ENCODE measurements at places on chromosomes 7 and 10.

- DNase-seq = no peak
Measured at GRCh38 chr7:1301882-1302251, 69.2 kb downstream of the UNCX start.

GRCh38 chr7:135716677-135717238 is 11.2 kb downstream of the SLC13A4 start:
- no peak for DNase-seq

DNA sequence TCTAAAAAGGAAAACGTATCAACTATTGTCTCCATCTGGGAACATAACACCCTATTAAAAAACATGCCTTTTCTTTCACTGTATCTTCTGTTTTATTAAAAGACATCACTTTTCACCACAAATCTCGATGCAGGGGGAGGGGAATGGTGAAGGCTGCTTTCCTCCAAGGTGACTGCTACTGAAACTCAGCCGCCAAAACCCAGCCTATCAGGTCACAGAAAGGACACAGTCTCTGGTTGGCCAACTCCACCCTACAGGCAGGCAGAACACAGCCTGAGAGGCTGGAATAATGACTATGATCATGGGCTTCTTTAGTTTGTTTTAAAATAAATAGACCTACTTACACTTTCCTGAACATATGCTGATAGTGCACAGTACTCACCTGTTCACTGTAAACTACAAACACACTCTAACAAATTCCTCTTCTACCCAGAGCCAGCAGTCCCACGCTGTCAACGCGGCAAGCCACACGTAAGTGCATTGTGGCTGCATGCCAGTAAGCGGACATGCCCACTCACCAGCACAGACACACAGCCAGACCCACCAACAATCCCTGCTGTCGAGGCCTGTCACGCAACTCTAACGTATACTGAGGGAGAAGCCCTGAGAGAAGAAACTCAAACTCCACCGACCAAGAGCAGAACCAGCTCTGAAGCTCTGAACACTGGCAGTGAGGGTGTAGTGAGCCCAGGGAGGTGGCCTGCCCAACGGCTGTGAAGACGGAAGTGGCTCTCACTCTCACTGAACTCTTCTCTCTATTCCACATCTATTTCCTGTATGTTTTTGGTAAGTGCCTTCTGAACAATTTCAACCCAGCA is 41.8 kb downstream of the NCAPG2 start:
- no peak for DNase-seq

GRCh38 chr7:140506788-140507464 is 27.6 kb upstream of the MKRN1 start:
- no peak for DNase-seq

DNA sequence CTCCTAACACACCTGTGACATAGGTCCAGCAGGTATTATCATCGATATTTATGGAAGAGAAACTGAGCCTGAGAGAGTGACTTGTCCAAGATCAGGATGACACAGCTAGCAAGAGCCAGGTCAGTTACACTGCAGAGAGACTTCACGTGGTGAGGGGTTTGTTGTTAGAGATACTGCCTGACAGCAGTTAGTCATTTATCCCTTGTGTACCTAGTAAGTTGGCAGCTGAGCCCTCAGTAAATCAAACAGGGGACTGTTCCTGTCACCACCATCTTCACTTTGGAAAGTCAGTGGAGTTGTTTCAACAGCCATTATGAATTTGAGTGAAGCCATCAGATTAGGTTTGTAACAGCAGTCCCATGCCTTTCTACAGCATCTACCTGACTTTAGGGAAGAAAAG is 87.5 kb upstream of the GATA3 start:
- DNase-seq = no peak

DNA sequence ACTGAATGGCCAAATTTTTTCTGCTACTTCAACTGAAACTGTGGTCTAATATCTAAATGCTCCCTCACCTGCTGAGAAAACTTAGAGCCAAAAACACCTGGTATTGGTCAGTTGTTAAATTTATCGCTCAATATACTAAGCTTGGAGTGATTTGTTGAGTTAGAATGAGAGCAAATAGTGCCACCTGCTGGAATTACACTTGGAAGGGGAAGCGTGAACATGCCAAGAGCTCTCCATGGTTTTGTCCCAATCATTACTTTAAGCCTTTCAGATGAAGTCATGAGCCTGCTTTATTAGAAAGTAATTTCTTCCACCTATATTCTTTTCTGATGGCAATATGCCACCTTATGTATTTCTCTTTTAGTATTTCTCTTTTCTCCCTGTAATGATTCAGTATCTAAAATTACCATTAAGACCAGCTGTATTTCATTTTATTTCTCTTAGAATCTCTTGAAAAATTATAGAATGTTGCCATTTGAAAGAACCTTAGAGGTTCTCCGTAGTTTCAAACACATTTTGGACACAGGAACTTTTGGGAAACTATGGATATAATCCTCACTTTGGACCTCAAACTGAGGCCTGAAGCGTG is 447.8 kb upstream of the C7orf33 start:
- no peak for DNase-seq

- DNase-seq = no peak
Measured at GRCh38 chr7:130956417-130957136, 222.6 kb upstream of the KLF14 start.

- DNase-seq = no peak
Measured at GRCh38 chr7:108824840-108825580, 255.3 kb downstream of the DNAJB9 start.

DNA sequence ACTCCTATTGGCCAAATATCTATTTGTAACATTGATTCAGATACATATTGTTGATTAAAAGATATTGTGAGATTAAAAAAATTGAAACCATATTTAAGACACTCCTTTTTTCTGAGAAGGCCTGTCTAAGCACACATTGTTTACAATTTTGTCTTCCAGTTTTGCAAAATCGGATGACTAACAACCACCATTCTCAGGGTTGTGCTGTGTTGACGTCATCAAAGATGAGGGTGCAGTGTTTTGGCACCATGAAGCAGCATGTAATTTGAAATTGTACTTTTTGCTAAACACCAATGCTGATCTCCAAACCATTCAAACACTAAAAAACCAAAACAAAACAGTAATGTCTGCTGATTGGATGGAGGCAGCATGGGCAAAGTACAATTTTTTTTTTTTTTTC is 7.4 kb downstream of the CREB5 start:
- no peak for DNase-seq

GRCh38 chr7:4707217-4707741 is 25.2 kb downstream of the FOXK1 start:
- no peak for DNase-seq

- no peak for DNase-seq
Measured at GRCh38 chr7:45564886-45565455, 9.2 kb upstream of the ADCY1 start.

- no peak for DNase-seq
Measured at GRCh38 chr7:25148772-25149575, 23.9 kb upstream of the CYCS start.

DNA sequence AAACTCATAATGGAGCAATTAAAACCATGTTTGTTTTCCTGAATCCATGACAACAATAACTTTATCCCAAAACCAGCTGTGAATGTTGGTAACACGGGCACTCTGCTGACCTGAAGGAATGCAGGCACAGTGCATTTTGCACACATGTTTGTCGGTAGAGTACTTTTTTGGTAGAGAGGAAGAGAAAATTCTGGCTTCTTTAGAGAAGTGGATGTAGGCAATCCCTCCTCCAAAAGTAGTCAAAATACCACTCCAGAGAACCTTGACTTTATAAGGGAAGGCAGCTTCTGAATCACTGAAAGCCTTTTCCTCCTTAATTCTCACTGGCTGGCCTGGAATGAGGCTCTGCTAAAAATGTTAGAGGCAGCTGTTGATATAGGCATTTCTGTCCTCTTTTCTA is 15.8 kb upstream of the ACTA2 start:
- no peak for DNase-seq

GRCh38 chr10:8045726-8046494 is 8.6 kb upstream of the GATA3 start:
- DNase-seq = no peak

DNA sequence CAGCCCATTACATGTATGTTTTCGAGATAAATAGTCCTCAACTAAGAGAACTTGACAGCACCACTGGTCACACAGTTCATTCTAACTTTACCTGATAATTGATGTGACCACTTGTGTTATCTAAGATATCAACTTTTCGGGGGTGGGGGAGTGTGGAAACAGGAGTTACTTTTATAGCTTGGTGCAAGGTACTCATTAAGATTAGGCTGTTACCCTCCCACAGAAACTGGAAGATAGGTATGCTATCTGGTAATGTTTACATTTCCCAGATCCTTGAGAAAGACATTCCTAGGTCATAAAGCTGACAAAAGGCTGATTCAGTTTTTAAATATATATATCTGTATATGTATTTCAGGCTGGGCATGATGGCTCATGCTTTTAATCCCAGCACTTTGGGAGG is 11.1 kb downstream of the ERVW-1 start:
- no peak for DNase-seq

DNA sequence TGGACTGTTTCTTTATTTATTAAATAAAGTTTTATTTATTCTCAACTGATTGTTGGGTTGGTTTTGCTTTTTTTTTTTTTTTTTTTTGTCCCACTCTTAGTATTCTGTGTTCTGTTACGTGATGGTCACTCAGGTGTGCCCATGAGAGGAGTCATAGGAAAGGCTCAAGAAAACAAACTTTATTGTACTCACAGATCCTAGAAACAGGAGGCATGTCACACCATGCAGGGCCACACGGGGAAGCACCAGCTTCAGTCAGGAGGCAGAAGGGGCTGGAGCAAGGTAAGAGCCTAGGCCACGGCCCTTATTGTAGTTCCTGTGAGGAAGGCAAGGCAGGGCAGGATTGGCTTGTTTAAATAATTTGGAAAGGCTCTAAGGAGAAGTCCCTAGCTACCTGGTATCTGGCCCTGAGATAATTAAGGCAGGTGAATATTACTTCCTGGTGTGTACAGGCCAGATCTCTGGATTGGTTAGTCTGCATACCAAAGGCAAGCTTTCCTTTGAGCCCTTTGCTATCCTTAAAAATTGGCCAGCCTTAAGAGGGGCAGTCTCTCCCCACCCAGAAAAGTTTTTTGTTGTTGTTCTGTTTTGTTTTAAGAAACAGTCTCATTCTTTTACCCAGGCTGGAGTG is 8.3 kb downstream of the ATOH7 start:
- no peak for DNase-seq

GRCh38 chr7:98423043-98423442 is 22.2 kb upstream of the BAIAP2L1 start:
- DNase-seq = no peak

DNA sequence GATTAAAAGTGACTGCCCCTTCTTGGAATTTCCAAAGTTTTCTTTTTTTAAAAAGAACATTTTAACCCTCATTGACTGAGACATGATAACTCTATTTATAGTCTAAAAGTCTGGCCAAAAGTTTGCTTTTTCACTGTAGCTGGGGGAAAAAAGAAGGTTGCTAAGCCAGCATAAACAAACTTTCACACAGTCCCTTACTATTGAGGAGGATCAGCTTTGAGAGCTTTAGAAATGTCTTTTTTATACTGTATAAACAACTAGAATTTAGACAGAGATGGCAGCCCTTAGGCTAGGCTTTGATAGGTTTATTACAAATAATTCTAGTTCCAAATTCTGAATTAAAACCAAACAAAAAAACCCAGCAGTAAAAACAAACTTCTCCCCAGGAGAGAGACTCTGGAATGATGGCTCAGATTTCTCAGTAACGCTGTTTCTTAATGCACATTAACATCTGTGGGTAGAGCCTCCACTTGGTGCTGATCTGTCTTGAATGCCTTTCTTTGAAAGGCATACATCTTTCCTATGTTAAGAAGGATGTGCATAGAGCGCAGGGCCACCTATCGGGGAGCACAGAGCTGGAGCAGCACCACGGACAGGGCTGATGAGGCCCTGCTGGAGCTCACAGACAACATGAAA is 100.9 kb upstream of the PDLIM1 start:
- no peak for DNase-seq

- DNase-seq = no peak
Measured at GRCh38 chr7:79909176-79909575, 225.5 kb upstream of the GNAI1 start.

DNA sequence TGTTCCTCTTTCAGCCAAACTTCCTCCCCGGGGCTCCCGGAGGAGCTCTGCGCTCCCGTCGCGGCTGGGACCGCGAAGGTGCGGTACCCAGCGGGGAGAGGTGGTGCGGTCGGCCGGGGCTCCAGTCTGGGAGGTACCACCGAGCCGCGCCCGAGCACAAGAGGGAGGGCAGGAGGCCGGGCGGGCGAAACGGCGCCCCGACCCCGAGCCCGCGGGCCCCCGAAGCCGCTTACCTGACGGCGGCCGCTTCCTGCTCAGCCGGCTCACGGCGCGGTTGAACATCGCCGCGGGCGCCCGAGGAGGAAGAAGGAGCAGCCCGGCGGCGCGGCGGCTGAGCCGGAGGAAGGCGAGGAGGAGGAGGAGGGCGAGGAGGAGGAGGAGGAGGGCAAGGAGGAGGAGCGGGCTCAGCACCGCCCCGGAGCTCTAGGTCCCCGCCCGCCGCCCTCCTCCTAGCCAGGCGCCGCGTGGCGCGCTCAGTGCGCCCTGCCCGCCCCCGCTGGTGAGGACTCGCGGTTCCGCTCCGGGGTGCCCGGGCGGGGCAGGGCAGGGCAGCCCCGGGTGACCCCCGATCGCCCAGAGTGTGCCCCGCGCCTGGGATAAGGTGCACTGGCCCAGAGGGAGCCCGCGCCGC is at the start of gene RGS10:
RGS10 (minus strand) TSS at position 363 of the 631 bp plus-strand sequence; CDS start at position 282, 81 bp downstream.
- DNase-seq = peak; percentile 89

GRCh38 chr10:74916283-74916682 is 89.9 kb downstream of the KAT6B start:
- no peak for DNase-seq

DNA sequence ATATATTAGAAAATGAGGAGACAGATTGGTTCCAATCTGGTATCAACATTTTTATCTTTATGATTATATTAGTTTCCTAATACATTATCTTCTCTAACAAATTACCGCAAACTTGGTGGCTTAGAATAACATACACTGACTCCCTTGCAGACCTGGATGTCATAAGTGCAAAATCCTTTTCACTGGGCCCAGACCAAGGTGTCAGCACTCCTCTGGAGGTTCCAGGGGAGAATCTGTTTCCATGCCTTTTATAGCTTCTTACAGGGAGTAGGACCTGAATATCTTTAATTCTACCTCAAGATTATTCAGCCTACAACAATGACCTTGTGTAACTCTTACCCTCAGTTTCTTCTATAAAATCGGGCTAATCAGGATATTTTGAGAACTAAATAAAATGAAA is 329.9 kb upstream of the GRM3 start:
- DNase-seq = no peak

GRCh38 chr10:123327450-123327849 is 173.2 kb downstream of the BUB3 start:
- no peak for DNase-seq

- no peak for DNase-seq
Measured at GRCh38 chr10:72735288-72735936, 43.5 kb downstream of the MCU start.

- no peak for DNase-seq
Measured at GRCh38 chr7:21300692-21301091, 127.2 kb upstream of the SP4 start.

DNA sequence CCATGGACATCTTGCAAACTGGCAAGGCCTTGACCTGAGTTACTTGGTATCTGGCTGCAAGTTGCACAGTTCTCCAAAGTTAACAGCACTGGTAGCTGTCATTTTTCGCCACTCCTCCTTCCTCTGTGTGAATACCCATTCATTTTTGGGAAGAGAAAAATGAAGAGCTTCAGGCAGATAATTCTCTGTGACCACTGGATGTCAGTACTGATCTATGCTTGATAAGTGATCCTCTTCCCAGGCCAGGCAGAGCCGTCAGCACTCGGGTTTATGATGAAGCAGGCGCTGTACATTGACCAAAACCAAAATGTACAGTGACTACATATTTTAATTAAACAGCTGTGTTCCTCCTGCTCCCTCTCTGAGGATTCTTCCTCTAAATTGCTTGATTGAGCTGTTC is 55.9 kb upstream of the PDZD8 start:
- DNase-seq = no peak
